ENCODE measurements at places on chromosomes 6 and 20.

GRCh38 chr6:135876058-135876457 is 24.6 kb downstream of the PDE7B start:
- DNase-seq: no peak

DNA sequence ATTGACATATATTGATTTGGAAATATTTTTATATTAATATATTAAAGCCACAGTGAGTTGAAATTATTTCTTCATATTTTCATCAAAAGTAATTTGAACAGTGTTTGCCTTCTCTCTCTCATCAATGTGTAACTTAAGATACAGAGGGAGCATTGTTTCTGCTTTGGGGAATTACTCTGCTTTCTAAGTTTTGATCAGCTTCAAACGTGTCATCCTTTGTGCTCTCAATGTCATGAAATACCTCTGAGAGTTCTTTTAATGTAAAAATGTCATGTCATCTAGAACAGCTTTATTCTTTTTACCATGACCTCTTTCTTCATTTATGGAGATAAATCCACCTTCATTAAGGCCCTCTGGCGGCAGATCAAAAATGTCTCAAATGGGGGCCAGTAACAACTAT is 259.4 kb upstream of the STXBP5 start:
- no peak for DNase-seq

GRCh38 chr6:111823831-111824607 is 49.2 kb downstream of the FYN start:
- no peak for DNase-seq

- no peak for DNase-seq
Measured at GRCh38 chr6:71473926-71474325, 185.3 kb downstream of the OGFRL1 start.

- DNase-seq: no peak
Measured at GRCh38 chr6:114064862-114065261, 93.9 kb upstream of the HDAC2 start.

DNA sequence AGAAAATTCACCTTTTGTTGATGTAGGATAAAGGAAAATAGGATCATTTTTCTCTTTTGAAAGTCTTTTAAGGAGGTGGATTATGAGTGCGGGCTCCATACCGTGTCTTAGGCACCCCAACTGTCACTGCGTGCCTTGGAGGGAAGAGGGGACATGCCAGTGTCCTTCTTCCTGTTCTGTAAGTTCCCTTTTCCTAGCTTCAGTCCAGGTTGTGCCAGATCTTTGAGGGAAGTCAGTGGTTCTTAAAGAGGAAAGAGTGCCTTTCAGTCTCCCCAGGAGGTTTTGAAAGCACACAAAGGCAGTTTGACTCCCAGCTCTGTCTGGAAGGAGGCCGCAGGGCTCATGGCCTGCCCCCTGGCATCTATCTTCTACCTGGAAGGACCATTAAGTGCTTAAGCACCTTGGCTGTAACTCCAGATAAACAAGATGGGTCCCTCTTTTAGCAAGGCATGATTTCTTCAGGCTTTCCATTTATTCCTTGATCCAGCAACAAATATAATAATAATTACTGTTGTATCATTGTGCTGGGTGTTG is 13.0 kb downstream of the EFCAB8 start:
- no peak for DNase-seq

DNA sequence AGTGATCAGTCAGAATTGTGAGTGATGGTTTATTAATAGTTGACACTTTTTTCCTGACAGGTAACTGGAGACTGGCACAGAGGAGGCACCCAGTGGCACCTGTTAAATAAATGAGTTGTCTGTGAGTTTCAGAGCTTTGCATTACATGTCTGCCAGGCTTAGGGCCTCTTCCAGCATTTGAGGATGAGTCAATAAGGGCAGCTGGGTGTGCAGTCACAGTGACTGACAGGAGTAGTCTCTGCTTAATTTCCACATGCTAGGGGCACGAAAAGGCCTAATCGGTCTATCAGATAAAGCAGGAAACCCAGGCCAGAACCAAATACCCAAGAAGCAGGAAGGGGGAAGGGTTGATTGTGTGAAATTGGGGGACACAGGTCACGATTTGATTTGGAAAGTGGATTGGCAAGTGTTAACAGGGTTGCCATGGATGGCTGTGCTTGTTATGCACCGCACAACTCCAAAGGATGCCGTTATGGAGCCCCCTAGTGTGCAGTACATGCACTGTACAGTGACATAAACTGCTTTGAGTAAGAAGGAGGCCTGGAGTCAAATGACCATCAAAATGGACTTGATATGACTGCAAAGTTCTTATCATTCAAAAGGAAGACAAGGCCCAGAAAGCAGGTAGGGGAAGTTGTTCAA is 111.9 kb upstream of the GGTLC1 start:
- DNase-seq: no peak

DNA sequence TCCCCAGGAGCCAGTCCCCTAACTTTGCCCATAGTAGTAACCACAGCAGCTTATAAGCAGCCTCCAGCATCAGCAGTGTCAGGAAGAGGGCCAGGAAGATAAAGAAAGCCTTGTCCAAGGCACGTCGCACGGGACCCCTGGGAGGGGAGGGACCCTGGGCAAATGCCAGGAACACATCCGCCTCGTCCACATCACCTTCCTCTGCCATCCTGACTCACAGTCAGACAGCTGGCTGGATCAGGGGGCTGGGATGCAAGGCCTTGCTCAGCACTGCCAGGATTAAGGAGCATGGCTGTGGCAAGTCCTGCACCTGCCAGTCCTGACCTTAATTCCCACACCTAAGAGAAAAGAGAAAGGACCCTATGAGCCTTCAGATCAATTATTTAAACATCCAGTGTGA is 11.5 kb upstream of the ZBTB22 start:
- DNase-seq: no peak

Data from GM18507 (cell line).